ENCODE measurements at places on chromosomes 6 and 20. TPM values are rescaled to one million over a fixed set of nuclear protein-coding genes. Genes with fewer than 3 reads are reported as not detected.

Gene LY6G6D
- not detected for total RNA-seq

Gene MUCL3
- total RNA-seq = not detected

Gene HEY2
- 0.28 TPM for total RNA-seq

Gene PPP1R14C
- 0.38 TPM for total RNA-seq

Gene MTO1
- 24.8 TPM for total RNA-seq

Gene TNF
- not detected for total RNA-seq

Gene PPIL4
- 42.8 TPM for total RNA-seq

Gene SLC32A1
- under 0.01 TPM for total RNA-seq

Gene CRISP3
- not detected for total RNA-seq

Gene ZBP1
- total RNA-seq = not detected

Gene RPRD1B
- total RNA-seq = 17.2 TPM
